Bladder microvascular endothelial cell (primary cell): ENCODE measurements at places on chromosomes 2 and 18. TPM values are rescaled to one million over a fixed set of nuclear protein-coding genes. Genes with fewer than 3 reads are reported as not detected.

The FBXO41 gene
- 0.16 and 0.19 TPM in 2 replicates for total RNA-seq

The SAG gene
- not detected in 2 replicates for total RNA-seq

The ABCG8 gene
- not detected in 2 replicates for total RNA-seq

The ANKRD30B gene
- total RNA-seq: not detected in 2 replicates

The LONRF2 gene
- total RNA-seq: under 0.01 TPM in 1 of 2 replicates, not detected in the other

The KIAA2012 gene
- not detected in 2 replicates for total RNA-seq

The KCNG2 gene
- 0.63 TPM in 1 of 2 replicates, not detected in the other for total RNA-seq

The LRRTM1 gene
- not detected in 2 replicates for total RNA-seq

The RNF125 gene
- 4.8 and 6.5 TPM in 2 replicates for total RNA-seq

The PLGLB2 gene
- total RNA-seq: 0.65 and 2.4 TPM in 2 replicates

The VSNL1 gene
- total RNA-seq: not detected in 2 replicates

The PTMA gene
- 903 and 1,986 TPM in 2 replicates for total RNA-seq

The ATF2 gene
- 34.2 and 59.1 TPM in 2 replicates for total RNA-seq

The GKN2 gene
- total RNA-seq: not detected in 2 replicates

The ANKRD30BL gene
- total RNA-seq: under 0.01 TPM in 1 of 2 replicates, not detected in the other

The UBE2E3 gene
- 36.2 and 39.2 TPM in 2 replicates for total RNA-seq

The ITGA6 gene
- total RNA-seq: 271 and 414 TPM in 2 replicates

The DHRS9 gene
- 0.13 TPM in 1 of 2 replicates, not detected in the other for total RNA-seq

The IL1R1 gene
- total RNA-seq: 5.3 and 15.3 TPM in 2 replicates

The UGT1A8 gene
- not detected in 2 replicates for total RNA-seq

The GDF7 gene
- 0.16 and 162 TPM in 2 replicates for total RNA-seq

The CAVIN2 gene
- total RNA-seq: 170 and 293 TPM in 2 replicates

The TTN gene
- total RNA-seq: 0.49 and 0.82 TPM in 2 replicates

The ARMC9 gene
- total RNA-seq: 6.5 and 18.5 TPM in 2 replicates

The TMEM182 gene
- 0.16 and 0.76 TPM in 2 replicates for total RNA-seq

The COL3A1 gene
- 5.0 and 22.5 TPM in 2 replicates for total RNA-seq

The RBM45 gene
- total RNA-seq: 18.1 and 28.3 TPM in 2 replicates

The CAPN13 gene
- total RNA-seq: not detected in 2 replicates

The TYW5 gene
- 4.9 and 12.0 TPM in 2 replicates for total RNA-seq

The GPR35 gene
- total RNA-seq: 0.16 and 0.50 TPM in 2 replicates

The MEP1B gene
- total RNA-seq: 0.25 TPM in 1 of 2 replicates, not detected in the other

The SPDYA gene
- total RNA-seq: 0.32 and 1.3 TPM in 2 replicates

The SEC11C gene
- 18.6 and 20.1 TPM in 2 replicates for total RNA-seq

The COL5A2 gene
- total RNA-seq: 28.2 and 266 TPM in 2 replicates

The TUBB6 gene
- 1,152 and 1,635 TPM in 2 replicates for total RNA-seq
